ENCODE measurements at places on chromosomes 5 and 9.

DNA sequence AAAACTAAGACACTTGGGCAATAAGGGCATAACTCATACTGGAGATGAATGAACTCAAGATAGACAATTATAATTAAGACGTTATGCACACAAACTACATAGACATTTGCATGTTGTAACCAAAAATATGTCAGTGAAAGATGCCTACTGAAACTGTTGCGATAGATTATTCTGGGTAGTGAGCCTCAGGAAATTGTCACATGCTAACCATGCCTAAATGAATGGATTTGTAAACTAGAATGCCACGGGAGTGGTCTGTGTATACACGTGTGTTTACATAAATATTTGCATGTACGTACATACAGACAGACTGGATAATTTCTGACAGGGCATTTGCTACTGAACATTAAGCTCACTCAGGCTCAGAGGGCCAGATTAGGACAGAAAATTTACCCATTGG lies 1.2 kb downstream of the NIPSNAP3B start:
- DNase-seq: no peak

GRCh38 chr5:61313960-61314681 lies 17.9 kb upstream of the ZSWIM6 start:
- no peak for DNase-seq

- no peak for DNase-seq
These were observed 502.6 kb upstream of the COX7C start for GRCh38 chr5:86115164-86115563.

GRCh38 chr5:128290152-128290858 lies 206.7 kb downstream of the SLC12A2 start:
- DNase-seq: no peak

DNA sequence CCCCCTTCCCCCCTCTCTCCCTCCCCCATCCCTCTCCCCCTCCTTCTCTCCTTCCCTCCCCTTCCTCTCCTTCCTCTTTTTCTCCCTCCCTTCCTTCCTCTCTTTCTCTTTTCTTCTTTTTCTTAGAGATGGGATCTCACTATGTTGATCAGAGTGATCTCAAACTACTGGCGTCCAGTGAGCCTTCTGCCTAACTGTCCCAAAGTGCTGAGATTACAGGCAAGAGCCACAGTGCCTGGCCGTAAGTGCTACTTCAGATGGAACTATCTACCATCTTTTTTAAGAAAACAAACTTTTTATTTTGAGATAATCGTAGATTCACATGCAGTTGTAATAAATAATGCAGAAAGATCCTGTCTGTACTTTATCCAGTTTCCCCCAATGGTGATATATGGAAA lies 6.3 kb downstream of the RCL1 start:
- DNase-seq: no peak

DNA sequence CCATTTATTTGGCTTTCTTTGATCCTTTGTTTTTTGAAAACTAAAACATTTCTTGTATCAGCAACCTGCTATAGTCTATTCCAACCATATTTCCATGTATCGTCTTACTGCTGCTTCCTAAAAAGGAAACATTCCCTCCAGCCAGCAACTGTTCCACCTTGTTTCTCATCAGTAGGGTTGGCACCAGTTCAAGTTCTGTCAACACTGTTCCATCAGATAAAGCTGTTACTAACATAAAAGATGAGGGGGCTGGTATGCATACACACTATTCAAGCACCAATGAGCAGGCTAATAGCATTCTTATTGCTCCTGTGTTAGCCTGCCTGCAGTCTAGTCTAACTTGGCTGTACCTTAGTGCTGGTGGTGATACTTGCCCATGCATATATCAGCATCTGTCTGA lies 178.3 kb downstream of the CWC27 start:
- DNase-seq: peak; percentile 36

- no peak for DNase-seq
These were observed 16.5 kb upstream of the SRFBP1 start for GRCh38 chr5:121945261-121945660.

GRCh38 chr5:152900332-152900731 lies 495.3 kb upstream of the NMUR2 start:
- DNase-seq: no peak

- peak; percentile 11 for DNase-seq
These were observed 18.8 kb upstream of the OR2K2 start for GRCh38 chr9:111348821-111349271.

GRCh38 chr9:130756037-130756436 lies 62.5 kb downstream of the EXOSC2 start:
- no peak for DNase-seq

DNA sequence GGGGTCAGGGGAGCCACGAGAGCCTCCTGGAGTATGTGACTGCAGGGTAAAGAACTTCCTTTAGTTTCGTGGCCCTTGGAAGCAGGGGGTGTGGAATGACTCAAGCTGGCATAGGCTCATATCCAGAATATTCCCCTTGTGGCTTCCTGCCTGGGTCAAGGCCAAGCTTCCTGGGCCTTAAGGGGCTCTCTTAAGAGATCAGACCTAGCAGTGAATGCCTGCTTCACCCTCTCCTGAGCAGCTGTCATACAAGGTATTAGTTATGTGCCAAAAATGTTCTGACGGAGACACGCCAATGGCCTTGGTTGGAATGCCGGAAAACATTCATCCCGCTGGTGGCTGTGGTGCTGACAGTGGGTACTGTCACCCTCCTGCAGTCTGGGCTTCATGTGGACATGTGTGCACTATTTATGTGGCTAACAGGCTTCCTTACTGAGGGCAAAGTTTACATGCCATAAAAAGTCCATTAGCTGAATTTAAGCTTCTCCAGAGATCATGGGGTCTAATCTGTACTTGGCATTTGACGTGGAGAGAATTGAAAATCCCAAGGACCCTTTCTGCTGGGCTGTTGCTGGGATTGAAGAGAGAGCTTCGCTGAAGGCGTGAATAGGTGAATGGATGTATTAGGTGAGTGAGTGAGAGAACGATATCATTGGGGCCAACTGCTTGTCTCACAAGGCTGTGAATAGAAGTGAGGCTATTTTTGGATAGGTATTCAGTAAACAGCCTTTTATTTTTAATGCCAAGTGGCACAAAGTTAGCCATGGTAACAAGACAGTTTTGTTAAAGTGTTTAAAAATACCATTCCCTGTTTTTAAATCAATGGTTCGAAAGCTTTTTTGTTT lies 156.8 kb downstream of the MACROH2A1 start:
- DNase-seq: no peak

All from urinary bladder (tissue), 4 donors.